ENCODE measurements at places on chromosomes 12 and 14.

- DNase-seq, result no peak
These were observed 16.5 kb downstream of the JAG2 start for GRCh38 chr14:105151838-105152793.

- peak; percentile 82 for DNase-seq
These were observed 2.4 kb downstream of the FGFR1OP2 start for GRCh38 chr12:26940516-26941214.

DNA sequence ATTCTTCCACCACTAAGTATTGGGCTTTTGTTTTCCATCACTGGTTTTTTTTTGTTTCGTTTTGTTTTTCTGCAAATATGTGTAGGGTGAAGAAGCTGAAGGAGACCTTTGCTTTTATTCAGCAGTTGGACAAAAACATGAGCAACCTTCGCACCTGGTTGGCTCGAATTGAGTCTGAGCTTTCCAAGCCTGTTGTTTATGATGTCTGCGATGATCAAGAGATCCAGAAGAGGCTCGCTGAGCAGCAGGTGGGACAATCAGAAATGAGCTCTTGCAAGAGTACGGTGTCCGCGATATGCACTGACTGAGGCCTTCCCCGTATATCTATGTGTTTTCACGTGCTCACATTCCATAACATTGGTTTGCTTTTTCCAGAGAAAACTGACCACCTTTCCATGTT lies 91.5 kb downstream of the ESR2 start:
- no peak for DNase-seq

DNA sequence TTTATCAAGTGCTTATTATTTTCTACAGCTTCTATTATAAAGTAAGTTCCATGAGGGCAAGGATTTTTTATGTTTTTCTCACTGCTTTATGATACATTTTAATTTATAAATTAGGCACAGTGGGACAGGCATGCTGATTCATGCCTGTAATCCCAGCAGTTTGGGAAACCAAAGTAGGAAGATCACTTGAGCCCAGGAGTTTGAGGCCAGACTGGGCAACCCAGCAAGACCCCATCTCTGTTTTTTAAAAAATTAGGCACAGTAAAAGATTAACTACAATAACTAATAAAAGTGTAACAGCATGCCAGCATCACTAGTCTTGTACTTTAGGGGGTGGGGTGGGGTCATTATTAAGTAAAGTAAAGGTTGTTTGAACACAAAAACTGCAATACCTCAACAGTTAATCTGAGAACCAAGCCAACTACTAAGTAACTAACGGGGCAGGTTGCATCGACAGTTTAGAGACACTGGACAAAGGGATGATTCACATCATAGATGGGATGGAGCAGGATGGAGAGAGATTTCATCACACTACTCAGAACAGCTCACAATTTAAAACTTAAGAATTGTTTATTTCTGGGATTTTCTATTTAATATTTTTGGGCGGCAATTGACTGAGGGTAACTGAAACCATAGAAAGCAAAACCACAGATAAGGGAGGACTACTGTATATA lies 119.5 kb downstream of the PLEKHA5 start:
- DNase-seq, result no peak

DNA sequence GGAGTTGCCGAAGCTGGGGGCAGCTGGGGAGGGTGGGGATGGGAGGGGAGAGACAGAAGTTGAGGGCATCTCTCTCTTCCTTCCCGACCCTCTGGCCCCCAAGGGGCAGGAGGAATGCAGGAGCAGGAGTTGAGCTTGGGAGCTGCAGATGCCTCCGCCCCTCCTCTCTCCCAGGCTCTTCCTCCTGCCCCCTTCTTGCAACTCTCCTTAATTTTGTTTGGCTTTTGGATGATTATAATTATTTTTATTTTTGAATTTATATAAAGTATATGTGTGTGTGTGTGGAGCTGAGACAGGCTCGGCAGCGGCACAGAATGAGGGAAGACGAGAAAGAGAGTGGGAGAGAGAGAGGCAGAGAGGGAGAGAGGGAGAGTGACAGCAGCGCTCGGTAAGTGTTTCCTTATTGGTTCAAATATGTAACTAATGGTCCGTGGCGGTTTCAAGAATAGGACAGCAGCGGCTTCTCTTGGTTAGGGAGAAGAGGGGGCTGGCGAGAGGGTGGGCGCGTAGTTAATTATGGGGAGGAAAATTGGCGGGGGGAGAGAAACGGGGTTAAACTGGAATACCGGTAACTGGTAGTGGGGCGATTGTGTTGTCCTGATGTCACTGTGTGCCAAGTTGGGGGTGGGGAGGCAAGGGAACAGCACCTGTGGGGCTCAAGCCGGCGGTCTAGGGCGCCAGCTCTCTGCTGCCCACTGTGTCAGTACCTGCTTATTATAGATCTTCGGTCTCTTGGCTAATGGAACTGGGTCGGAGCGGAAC lies 8.4 kb downstream of the HOXC8 start:
- no peak for DNase-seq

DNA sequence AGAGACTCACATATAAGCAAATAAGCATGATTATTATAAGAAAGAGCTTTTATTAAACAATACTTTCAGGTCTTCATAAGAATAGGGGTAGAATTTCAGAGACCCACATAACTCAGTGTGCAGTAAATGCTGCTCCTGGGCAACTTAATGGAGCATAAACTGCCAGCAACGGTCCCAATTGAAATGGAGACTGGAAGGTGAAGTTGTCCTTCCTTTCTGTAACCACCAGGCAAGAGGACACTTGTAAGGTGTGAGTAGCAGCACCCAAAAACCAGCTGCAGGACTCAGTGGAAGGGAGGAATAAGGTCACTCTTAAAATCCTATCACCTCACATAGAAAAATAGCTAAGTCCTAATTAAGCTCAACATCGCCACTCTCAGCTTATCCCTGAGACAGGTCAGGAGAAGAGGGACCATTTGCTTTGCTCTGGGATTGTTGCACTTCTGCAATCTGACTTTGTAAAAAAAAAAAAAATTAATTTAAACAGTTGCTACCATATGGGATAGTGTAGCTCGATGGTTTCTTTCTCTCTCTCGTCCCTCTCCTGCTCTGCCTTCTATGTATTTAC lies 22.7 kb upstream of the LTA4H start:
- no peak for DNase-seq

DNA sequence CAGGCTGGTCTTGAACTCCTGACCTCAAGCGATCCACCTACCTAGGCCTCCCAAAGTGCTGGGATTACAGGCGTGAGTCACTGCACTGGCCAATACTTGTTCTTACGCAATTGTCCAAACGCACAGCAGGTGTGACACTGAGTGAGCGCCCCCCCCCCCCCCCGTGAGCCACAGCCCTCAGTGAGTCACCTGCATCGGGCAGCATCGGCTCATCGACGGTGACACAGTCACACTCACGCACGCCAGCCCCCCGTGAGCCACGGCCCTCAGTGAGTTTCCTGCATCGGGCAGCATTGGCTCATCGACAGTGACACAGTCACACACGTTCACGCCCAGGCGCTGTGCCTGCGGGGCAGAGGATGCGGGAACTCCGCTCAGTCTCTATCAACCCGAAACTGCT lies 42.5 kb downstream of the GALNT9 start:
- DNase-seq, result no peak

GRCh38 chr14:99605299-99605961 lies 1.4 kb upstream of the CCDC85C start:
- no peak for DNase-seq

- DNase-seq, result no peak
These were observed 6.4 kb downstream of the MLXIP start for GRCh38 chr12:122084857-122085405.

GRCh38 chr12:93183940-93184671 lies 193.6 kb upstream of the NUDT4 start:
- DNase-seq, result no peak

All from hematopoietic multipotent progenitor cell treated with erythropoietin and hydrocortisone succinate and interleukin-3 and kit ligand, for 15 days (in vitro differentiated cells).